ENCODE measurements at places on chromosomes 12 and 14.

- DNase-seq = no peak
These were observed 52.7 kb downstream of the RASSF3 start for GRCh38 chr12:64663015-64663414.

DNA sequence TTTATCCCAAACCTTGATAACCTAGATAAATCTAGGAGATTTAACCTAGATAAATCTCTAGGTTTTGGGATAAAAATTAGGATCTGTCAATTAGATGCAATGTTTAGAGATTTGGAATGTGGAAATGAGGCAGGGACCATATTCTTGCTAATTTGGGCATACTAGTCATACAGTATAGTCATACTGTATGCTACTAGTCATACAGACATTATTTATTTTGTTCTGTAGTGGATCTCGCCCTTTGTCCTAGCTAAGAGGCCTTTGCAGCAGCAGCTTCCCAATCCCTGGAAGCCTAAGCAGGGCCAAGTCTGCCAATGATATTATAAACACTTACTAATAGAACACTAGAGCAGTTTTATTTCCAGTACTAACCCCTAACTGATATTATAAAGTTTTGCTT lies 136.4 kb downstream of the CEP128 start:
- no peak for DNase-seq

- DNase-seq = no peak
These were observed 88.1 kb downstream of the TXNDC16 start for GRCh38 chr14:52464175-52464574.

DNA sequence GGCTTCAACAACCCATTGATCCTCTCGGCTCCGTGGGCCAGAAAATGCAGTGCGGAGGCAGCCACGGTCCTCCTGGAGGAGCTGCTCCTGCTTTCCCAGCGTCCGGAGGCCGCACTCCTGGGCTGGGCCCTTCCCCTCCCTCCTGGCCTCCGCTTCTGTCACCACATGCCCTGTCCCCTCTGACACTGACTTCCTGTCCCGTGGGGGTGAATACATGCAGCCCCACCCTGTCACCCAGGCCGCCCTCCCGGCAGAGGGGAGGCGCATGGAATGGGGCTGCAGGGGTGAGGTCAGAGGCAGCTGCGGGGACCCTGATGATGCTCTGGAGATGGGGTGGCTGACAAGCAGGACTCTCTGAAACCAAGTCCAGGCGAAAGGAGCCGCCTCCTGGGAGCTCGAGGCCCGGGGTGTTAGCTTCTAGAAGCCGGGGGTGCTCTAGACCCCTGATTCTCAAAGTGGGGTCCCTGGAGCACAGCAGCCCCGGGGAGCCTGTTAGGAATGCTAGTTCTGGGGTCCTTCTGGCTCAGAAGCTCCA lies 32.2 kb downstream of the NOC4L start:
- DNase-seq = no peak

GRCh38 chr12:99087278-99087677 lies 442.2 kb downstream of the APAF1 start:
- no peak for DNase-seq

GRCh38 chr14:92595267-92595666 lies 81.7 kb downstream of the RIN3 start:
- no peak for DNase-seq

All from putamen (tissue), 1 donor.